ENCODE measurements at places on chromosomes 3 and 15. TPM values are rescaled to one million over a fixed set of nuclear protein-coding genes. Genes with fewer than 3 reads are reported as not detected.

DNA sequence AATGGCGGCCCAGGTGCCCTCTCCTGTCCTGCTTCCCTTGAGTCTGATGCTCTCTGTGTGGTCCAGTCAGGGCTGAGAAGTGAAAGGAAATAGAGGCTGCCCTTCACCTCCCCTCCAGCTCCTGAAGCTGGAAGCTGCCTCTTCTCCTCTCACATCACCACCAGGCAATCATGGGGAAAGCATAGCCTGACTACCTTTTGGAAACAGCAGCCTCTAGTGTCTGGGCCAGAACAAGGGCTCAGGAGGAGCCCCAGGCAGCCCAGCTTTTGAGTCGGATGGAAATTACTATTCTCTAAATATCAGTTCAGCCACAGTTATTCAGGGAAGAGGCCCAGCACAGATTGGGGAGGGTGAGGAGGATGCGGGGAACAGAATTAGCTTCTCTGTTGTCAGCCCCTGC, 43.3 kb upstream of the CCDC174 start:
- no peak for DNase-seq

Gene RAD51
- 2.4 TPM for total RNA-seq

Gene RTP3
- total RNA-seq: not detected

GRCh38 chr15:98914626-98915025, 93.0 kb downstream of the PGPEP1L start:
- DNase-seq: no peak

DNA sequence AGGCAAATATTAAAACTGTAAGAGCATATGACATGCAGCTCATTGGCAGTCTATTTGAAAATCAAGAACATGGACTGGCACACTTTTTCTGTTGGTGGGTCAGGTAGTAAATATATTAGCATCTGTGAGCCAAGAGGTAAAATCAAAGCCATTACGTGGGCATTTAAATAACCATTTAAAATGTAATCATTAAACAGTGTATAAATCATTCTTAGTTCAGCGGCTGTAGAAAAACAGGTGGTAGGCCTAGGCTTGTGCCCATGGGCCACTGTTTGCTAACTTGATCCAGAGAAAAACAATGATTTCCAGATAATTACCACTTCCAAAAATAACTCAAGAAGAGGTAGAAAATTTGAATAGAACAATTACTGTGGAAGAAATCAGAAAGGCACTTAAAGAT, 105.1 kb downstream of the CHST2 start:
- no peak for DNase-seq

- no peak for DNase-seq
Measured at GRCh38 chr15:51736069-51736468, 1.4 kb downstream of the LYSMD2 start.

Gene HRG
- total RNA-seq: not detected

Gene ADAMTS17
- total RNA-seq: 4.4 TPM

- no peak for DNase-seq
Measured at GRCh38 chr3:190616637-190617036, 102.8 kb downstream of the IL1RAP start.

Gene SV2B
- 51.8 TPM for total RNA-seq
